ENCODE measurements at places on chromosomes 1 and 21.

DNA sequence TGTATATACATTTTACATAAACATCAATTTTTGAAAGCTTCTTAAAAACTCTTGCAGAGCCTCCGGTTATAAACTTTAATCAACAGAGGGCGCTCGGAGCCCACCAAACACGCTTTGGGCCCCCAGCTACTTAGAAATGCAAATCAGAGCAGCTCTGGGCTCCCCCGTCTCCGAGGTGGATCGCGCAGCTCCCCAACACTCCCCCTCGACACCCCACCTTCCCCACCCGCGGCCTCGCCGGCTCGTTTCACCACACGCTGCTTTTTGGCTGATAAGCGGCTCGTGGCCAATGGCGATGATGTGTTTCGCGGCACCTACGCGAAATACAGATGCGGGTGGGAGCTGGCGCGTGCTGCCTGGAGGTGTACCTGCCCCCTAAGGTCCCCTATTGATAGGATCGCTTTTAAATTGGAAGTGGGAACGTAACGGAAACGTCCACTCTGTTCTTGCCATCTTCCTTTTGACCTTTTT is 1.7 kb upstream of the KIF26B start:
- peak; percentile 57 for DNase-seq

DNA sequence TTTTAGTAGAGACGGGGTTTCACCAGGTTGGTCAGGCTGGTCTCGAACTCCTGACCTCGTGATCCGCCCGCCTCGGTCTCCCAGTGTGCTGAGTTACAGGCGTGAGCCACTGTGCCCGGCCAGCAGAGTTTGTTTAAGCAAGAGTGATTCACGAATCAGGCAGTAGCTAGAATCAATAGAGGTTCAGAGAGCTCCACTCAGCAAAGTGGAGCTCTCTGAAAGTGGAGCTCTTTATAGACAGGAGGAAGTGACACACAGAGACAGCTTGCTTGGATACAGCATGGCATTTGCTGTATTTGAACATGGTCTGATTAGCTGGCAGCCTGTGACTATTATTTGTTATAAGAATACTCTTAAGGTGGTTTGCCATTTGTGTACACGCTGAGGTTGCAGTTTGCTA is 27.1 kb upstream of the CD34 start:
- DNase-seq: no peak

DNA sequence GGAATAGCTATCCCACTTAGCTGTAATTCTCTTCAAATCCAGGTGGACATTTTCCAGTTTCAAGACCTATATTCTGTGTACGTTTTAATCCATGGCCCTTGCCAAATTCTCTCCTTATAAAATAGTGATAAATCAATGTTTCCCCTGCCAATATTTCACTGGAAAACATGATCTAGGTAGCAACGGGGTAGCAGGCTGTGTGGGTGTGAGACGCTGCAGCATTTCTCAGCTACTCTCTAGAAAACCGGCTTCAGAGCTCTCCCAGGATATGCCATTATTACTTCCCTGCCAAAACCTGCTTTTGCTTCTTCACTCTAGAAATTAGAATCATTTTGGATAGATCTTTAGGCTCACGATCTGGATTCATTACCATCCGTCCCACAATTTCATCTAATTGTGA is 82.1 kb upstream of the SIPA1L2 start:
- DNase-seq: no peak

GRCh38 chr1:179770887-179771502 is 27.9 kb downstream of the FAM163A start:
- no peak for DNase-seq

GRCh38 chr1:193406901-193407300 is 220.5 kb upstream of the B3GALT2 start:
- DNase-seq: no peak

- DNase-seq: no peak
Observed at GRCh38 chr21:28473530-28474220, 519.0 kb downstream of the LTN1 start.

DNA sequence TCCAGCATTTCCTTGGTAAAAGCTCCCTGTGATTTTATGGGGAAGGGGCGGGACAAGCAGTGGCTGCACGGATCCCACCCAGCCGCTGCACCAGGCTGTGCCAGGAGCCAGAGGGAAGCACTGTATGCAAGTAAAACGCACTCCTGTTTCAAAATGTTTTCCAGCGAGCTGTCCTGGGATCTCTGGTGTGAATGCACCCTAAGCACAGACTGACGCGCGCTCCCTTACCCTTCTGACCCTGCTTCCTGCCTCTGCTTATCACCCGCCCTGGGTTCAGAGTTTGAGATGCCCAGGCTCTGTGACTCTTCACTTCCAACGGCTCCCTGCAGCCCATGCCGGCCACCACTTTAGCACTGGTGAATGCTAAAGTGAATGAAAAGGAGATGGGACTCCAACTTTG is 131.2 kb downstream of the RHOU start:
- DNase-seq: no peak

- no peak for DNase-seq
Observed at GRCh38 chr1:51009381-51009780, 39.3 kb downstream of the CDKN2C start.

- no peak for DNase-seq
Observed at GRCh38 chr1:59775480-59775879, 39.3 kb upstream of the HOOK1 start.

- peak; percentile 46 for DNase-seq
Observed at GRCh38 chr1:154193821-154194220, 1.9 kb upstream of the TPM3 start.

GRCh38 chr21:22763442-22763841 is 1765.2 kb downstream of the NCAM2 start:
- DNase-seq: no peak

- no peak for DNase-seq
Observed at GRCh38 chr1:68107771-68108170, 57.3 kb upstream of the DIRAS3 start.
